Posterior vena cava (tissue), 2 donors: ENCODE measurements at places on chromosomes 3 and 15. TPM values are rescaled to one million over a fixed set of nuclear protein-coding genes. Genes with fewer than 3 reads are reported as not detected.

LEO1 gene
- total RNA-seq: 9.1 TPM

TMEM207 gene
- total RNA-seq: not detected

FAM81A gene
- total RNA-seq: 0.90 TPM

ACVR2B gene
- total RNA-seq: 2.7 TPM

EPHB1 gene
- total RNA-seq: 3.7 TPM

CYP8B1 gene
- total RNA-seq: 0.14 TPM

MINAR1 gene
- total RNA-seq: 0.76 TPM

DNA sequence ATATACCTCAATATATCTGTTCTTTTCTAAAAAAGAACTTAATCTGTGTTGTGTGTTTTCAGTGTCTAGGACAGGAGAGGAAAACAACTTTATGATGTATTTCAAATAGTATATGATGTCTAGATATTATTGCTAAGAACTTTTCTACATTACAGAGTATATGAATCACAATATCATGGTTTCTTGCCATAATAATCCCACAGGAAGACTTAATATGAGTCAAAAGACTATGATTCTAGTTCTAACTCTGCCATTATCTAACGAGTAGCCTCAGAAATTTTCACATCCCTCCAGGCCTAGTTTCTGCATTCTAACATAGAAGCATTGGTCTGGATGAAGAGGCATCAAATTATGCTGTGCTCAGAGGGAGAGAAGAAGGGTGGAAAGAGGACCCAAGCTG, 107.7 kb upstream of the SPRED1 start:
- DNase-seq: no peak

- DNase-seq: no peak
These were observed 134.8 kb downstream of the PGPEP1L start for GRCh38 chr15:98872774-98873173.

- no peak for DNase-seq
These were observed 155.6 kb downstream of the SQOR start for GRCh38 chr15:45790325-45790943.

GRCh38 chr3:35523838-35524237, 115.5 kb upstream of the ARPP21 start:
- no peak for DNase-seq

DNA sequence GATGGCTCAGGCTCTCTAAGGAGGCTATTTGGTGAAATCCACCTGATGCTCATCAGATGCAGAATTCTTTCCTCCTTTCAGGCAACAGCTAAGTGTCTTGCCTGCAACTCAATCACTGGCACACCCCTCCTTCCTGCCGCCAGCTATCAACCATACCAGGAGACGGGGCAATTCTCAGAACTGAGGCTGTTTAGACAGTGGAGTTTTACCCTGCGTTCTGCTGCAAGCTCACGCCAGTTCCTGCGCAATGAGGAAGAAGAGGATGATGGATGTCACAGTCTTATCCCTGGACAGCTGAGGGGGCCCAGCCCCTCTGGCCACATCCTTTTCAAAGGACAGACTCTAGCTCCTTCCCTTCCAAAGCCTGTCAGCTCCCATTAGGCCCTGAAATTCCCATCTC, 7.0 kb upstream of the MANF start:
- DNase-seq: peak; percentile 43

- no peak for DNase-seq
These were observed 65.6 kb downstream of the ZBTB20 start for GRCh38 chr3:115081444-115081843.

- no peak for DNase-seq
These were observed 53.9 kb downstream of the CLASP2 start for GRCh38 chr3:33664195-33664594.

GRCh38 chr3:146326875-146327543, 76.1 kb upstream of the PLSCR4 start:
- DNase-seq: no peak

- no peak for DNase-seq
These were observed 362.3 kb upstream of the RGMA start for GRCh38 chr15:93451265-93451664.

DNA sequence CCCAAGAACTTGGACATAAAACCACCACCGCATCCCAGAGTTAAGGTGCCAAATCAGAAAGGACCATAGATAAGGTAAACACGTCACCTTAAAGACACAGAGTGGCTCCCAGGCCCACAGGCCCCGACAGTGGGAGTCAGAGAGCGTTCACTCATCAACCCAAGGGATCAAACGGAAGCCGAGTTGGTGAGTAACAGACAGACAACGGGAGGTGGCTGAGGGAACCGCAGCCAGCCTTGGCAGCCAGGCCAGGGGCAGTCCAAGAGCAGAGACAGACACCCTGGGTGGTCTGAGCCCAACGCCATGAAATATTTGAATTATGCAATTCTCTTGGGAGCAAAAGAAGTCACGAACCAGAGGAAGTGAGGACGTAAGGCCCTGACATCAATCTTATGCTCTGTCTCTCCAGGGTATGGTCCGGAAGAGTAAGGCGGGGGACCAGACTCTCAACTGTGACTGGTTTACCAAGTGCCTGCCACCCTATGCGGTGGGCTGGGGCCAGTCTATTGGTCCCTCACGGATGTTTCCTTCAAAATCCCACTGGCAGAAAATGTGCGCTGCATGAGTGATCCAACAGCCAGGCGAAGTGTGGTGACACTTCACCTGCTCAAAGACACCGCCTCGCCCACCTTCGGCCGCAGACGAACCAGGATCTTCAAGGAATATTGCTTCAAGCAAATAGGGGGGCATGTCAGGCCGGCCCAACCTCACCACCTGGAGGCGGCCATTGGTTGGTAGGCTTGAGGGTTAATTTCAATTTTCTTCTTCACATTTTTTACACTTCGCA, 34.3 kb downstream of the TMEM44 start:
- peak; percentile 90 for DNase-seq

- no peak for DNase-seq
These were observed 465 bp downstream of the RUVBL1 start for GRCh38 chr3:128123156-128123537.

DNA sequence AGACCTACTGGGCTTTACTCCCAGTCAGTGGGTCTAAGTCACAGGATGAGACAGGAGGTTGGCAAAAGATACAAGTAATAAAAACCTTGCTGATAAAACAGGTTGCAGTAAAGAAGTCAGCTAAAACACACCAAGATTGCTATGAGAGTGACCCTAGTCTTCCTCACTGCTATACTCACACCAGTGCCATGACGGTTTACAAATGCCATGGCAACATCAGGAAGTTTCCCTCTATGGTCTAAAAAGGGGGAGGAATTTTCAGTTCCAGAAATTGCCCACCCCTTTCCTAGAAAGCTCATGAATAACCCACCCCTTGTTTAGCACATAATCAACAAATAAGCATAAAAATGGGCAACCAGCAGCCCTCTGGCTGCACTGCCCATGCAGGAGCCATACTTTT, 966.7 kb upstream of the ROBO1 start:
- DNase-seq: no peak

- DNase-seq: no peak
These were observed 209.8 kb downstream of the GAP43 start for GRCh38 chr3:115833074-115833473.

DNA sequence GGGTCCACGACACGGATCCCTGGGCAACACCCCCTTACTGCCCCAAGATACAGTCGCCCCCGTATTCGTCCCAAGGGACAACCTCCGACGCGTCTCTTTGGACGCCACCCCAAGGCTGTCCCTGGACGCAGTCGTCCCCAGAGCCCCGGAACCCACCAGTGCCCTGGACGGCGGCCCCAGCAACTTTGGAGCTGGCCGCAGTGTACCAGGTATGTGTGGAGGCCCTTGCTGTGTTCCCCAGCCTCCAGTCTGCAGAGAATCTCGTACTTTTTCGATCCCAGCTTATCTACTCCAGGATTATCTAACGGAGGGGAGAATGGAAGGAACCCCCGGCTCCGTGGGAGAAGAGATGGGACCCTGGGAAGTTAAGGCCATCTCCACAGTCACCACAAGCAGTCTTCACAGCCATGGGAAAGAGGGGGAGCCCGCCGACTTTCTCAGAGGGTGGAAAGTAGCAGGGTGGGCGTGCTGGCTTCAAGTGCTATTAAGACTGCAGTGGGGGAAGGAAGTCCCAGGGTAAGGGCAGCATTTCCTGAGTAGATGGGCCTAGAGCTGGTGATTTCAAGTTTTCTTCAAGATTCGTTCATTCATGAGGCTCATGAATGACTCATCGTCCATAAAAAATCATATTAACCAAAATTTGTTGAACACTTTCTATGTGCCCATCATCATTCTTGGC, 1.1 kb downstream of the MESP2 start:
- DNase-seq: peak; percentile 77

GRCh38 chr15:85289677-85290365, 90.6 kb upstream of the AKAP13 start:
- no peak for DNase-seq

- no peak for DNase-seq
These were observed 103.7 kb downstream of the FRMD4B start for GRCh38 chr3:69282181-69282580.

DNA sequence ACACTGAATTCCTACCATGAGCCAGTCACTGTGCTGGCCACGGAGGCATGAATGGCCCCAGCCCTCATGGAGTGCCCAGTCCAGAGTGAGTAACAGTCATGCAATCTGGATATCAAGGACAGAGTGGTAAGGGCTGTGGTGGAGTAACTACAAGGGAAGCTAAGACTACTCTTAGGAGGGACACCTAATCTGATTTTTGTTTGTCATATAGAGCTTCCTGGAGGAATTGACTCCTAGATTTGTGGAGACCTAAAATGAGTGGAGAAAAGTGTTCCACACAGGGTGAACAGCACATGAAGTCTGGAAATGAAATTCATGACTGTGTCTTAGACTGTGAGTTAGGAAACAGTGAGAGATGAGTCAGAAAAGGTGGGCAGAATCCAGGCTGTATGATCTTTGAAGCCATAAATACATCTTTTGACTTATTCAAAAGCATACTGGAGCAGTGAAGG, 219.9 kb downstream of the NFKBIZ start:
- no peak for DNase-seq

DNA sequence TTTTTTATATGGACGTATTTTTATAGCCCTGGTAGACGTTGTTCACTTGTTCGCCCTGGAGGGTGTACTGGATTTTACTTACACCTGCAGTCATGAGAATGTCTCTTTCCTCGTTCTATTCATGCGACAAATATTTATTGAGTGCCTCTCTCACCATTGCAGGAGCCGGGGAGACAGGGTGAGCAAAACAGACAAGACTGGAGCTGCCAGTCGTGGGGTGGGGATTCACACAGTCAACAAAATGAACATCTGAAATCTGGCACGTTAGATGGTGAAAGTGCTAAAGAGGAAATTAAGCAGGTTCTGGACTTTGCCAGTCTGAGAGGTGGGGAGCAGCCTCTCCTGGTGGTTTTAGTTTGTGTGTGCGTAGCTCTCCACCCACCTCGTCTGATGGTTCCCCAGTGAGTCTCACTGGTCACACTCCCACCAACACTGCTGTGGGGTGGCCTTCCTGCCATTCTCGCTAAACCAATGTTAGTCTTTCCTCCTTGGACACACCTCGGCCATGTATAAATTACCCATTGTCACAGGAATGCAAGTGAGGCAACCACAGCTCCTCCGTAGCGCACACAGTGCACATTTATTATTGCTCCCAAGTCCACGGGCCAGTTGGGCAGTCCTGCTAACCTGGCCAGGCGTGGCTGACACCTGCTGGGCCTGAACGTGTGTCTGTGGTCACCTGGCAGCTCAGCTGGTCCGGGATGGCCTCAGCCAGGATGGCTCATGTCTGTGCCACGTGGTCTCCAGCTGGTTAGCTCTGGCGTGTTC, 31.5 kb downstream of the FBLN2 start:
- peak; percentile 60 for DNase-seq

DNA sequence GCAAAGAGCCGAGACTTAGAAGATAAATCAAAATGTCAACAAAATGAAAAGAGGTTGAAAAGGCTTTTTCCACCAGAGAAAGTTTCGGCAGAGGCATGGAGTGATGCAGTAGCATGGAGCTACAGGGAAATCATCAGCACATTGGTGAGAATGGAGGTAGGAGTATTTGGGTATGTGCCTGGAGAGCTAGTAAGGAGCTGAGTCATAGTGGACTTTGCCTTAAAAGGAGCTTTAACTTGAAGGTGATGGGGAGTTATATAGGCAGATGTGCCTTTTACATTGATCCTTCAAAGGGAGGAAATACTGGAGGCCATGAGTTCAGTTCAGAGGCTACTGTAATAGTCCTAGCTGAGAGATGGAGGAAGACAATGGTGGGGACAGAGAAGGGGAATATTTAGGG, 44.3 kb downstream of the IL5RA start:
- DNase-seq: no peak

GRCh38 chr3:115660646-115661337, 37.5 kb downstream of the GAP43 start:
- peak; percentile 69 for DNase-seq

DNA sequence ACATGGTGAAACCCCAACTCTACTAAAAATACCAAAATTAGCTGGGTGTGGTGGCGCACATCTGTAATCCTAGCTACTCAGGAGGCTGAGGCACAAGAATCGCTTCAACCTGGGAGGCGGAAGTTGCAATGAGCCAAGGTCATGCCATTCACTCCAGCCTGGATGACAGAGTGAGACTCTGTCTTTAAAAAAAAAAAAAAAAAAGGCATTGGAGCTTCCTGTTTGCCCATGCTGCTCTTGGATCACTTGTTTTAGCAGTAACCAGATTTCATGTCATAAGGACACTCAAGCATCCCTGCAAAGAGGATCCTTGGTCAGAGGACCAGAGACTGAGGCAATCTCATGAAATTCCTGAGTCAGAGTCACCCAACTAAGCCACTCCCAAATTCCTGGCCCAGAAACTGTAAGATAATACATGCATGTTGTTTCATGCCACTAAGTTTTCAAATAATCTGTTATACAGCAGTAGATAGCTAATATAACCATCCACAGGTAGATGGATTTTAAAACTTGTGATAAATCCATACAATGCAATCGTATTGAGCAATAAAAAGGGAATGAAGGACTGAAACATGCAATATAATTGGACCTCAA, 82.0 kb upstream of the XXYLT1 start:
- DNase-seq: no peak

DNA sequence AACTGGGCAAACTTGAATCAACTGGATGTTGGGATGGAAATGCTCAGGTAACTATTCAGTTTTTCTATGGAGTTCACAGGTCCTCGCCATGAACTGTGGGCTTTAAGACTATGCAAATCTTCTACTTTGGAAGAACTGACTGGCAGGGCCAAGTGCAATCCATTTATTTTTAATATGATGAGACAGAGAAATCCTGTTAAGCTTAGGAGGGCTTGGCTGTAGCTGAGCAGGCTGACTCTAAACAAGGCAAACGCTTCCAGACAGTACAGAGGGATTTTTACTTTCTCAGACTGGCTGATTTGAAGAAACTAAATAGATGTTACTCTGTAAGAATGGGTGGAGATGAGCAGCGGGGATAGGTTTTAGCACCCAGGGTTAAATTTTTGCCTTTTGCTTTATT, 194.2 kb upstream of the ICE2 start:
- DNase-seq: no peak

- DNase-seq: no peak
These were observed at the start of gene CCR8 for GRCh38 chr3:39329493-39329892. Gene CCR8, plus strand, starts transcription at chr3:39329709. Its CDS starts 2,623 bp downstream, at chr3:39332332.

DNA sequence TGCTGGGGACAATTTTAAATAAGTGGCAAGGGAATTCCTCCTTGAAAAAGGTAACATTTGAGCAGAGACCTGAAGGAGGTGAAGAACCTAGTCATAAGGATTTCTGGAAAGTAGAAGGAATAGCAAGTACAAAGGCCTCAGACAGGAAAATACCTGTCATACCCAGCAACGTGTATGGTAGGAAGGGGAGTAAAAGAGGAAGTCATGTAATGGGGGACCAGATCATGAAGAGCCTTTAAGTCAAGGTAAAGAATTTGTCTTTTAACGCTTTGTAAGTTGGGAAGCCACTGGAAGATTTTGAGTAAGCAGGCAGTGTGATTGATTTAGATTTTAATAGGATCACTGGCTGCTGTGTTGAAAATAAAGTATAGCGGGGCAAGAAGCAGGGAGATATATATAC, 43.4 kb upstream of the FAH start:
- DNase-seq: no peak

GRCh38 chr15:86060674-86061073, 19.0 kb upstream of the AGBL1 start:
- no peak for DNase-seq
